ENCODE measurements at places on chromosomes 6 and 20.
A peak's percentile ranks its signal among the peaks of the same experiment; 100 is the strongest.

GRCh38 chr20:53561505-53561904 lies 32.1 kb downstream of the ZNF217 start:
- DNase-seq = no peak

DNA sequence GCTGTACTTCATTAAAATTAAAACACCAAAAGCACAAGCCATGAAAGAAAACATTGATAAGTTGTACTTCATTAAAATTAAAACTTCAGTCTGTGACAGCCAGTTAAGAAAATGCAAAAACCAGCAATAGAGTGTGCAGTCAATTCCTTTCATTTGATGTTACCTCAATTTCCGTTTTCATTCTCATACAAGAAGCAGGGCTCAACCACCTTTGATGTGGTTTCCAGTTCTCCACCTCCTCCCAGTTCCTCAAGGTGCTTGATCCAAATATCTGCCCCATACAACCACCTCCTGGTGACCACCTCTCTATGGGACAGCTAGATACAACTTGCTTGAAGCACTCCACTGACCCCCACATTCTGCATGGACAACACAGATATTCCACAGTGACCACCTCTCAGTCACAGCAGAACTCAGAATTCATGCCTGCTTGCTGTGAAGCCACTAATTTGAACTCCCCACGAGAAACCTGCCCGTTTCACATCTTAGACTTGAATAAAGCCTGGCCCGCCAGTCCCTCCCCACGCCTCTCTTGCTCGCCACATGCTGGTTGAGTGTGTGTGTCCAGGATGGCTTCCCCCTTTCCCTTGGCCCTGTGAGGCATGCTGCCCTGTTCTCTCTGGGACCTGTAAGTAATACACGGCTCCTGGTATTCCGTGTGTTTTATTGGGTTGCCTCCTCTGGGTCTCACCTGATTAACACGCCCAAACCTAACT lies 66.1 kb downstream of the FAM50B start:
- no peak for DNase-seq

GRCh38 chr6:54609981-54610380 lies 236.6 kb upstream of the FAM83B start:
- DNase-seq = no peak

- peak; percentile 50 for DNase-seq
These were observed 555.5 kb upstream of the MARCKS start for GRCh38 chr6:113301651-113302050.

DNA sequence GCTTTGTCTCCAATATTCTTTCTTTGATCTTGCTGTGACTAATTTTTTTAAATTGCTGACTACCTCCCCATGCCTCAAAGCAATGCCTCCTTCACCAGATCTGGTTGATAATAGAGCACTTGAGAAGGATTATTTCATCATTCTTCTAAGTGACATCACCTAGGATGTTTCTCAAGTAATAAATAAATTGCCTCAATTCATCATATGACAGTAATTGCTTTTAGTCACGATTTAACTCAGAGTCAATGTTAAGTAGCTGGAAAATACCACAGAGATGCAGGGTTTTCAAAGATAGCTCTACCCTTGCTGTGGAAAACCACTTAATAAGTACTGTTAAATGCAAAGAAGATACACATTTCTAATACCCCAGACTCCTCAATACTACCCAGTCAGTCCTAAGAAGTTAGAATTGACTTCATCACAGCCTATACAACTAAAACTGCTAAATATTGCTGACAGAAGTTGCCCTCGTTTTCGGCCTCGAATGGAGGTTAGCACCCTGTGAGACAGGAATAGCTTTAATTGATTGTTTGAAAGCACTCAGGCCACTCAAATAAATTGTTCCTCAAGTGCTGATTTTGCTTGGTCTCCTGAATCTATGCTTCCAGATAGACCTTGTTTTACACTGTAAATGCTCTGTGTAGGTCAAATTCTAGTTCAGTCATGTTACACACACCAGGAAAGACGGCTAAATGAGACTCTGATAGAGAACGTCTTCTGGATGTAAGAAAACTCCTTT lies 640.6 kb upstream of the CHD6 start:
- DNase-seq = no peak

DNA sequence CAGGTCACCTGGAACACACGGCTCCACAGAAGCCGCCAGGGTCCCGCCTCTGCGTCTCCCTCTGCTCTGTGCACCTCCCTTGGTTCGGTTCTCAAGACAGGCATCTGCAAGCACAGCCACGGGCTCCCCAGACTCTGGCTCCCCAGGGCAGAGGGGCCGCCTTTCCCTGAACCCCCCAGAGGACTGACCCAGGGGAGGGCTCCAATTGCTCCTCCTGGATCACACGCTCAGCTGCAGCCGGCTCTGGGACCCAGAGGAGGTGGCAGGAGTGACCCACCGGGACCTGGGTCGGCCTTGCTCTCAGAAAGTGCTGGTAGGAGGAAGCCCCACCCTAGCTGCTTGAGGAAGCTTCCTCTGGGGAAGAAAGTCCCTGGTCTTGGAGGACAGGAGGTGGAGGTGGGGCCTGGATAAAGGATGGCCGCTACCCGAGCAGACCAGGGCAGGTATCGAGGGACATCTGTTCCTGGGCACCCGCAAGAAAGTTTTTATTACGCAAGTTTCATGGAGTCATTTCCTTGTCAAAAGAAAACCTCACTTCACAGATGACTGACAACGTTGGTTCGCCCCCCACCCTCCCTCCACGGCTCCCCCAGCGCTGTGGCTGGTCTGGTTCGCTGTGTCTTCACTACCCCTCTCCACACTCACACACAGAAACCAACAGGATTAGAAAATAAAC lies 103.9 kb upstream of the AFDN start:
- DNase-seq = no peak

GRCh38 chr6:140766999-140767398 lies 1365.7 kb upstream of the GJE1 start:
- DNase-seq = no peak

- DNase-seq = no peak
These were observed 126.2 kb upstream of the RNF24 start for GRCh38 chr20:4141291-4142240.

- no peak for DNase-seq
These were observed 23.0 kb downstream of the RNASET2 start for GRCh38 chr6:166933396-166933795.

GRCh38 chr6:28446818-28447511 lies 3.7 kb upstream of the ZSCAN23 start:
- DNase-seq = peak; percentile 7

Data from iris pigment epithelial cell (primary cell).